ENCODE measurements at places on chromosomes 12 and 14.

DNA sequence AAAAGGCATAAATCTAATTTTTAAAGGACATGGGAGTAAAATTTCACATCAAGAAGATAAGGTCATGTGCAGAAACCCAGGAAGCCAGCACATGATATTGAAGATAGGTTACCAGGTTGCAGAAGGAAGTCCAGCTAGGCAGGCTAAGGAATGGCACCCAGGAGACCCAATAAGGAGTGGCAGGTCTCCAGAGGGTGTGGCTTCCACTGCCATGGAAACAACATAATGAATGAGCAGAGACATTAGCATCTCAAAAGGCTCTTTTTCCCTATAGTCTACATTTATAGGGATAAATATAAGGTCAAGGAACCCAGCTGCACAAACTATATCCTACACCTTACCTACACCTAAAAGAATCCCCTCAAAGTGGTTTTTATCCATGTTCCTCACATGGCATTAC, 275.9 kb downstream of the RPS29 start:
- DNase-seq: no peak

GRCh38 chr12:54306925-54307741, 6.3 kb upstream of the NFE2 start:
- DNase-seq: no peak

DNA sequence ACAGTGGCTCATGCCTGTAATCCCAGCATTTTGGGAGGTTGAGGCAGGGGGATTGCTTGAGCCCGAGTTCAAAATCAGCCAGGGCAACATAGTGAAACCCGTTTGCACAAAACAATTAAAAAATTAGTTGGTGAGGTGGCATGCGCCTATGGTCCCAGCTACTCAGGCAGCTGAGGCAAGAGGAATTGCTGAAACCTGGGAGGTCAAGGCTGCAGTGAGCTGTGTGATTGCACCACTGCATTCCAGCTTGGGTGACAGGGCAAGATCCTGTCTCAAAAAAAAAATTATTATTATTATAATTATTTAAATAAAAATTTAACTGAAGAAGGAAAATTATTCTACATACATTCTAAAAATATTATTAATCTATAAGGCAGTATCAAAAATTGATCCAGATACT, 164.1 kb downstream of the ITPR2 start:
- no peak for DNase-seq

- no peak for DNase-seq
Measured at GRCh38 chr12:84495711-84496110, 416.9 kb downstream of the SLC6A15 start.

DNA sequence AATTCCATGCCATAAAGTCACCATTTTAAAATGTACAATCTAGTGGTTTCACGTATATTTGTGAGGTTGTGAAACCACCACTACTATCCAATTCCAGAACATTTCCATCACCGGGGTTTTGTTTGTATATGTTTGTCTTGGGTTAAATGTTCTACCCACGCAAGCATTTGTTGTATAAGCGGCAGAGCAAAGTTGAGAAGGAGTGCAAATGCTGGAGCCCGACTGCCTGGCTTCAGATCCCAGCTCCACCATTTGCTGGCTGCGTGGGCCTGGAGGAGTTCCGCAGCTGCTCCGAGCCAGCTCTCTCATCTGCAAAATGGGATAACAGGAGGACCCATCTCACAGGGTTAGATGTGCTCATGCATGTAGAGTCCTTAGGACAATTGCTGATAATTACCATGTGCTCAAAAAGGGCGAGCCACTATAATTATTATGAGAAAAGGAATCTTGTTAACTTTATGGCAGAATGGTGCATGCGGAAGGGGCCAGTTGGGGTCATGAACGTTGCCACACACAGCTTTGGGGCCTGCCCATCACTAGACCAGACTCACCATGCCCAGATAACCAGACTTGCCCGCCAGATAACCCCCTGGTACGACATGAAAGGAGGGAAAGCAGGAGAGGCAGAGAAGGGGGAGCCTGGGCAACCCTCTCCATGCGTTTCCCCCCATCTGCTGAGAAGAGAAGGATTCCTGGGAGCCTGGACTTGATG, 6.4 kb downstream of the ACTN1 start:
- DNase-seq: no peak
